ENCODE measurements at places on chromosomes 12 and 14. TPM values are rescaled to one million over a fixed set of nuclear protein-coding genes. Genes with fewer than 3 reads are reported as not detected.

The NKX2-1 gene
- polyA plus RNA-seq = not detected

The RPS6KL1 gene
- polyA plus RNA-seq = 0.71 TPM

The TAS2R50 gene
- polyA plus RNA-seq = 0.18 TPM

The PROX2 gene
- polyA plus RNA-seq = 3.3 TPM

The KCNMB4 gene
- polyA plus RNA-seq = 20.1 TPM

The FZD10 gene
- 2.0 TPM for polyA plus RNA-seq

The C12orf50 gene
- 0.82 TPM for polyA plus RNA-seq

The KRT77 gene
- not detected for polyA plus RNA-seq
